ENCODE measurements at places on chromosomes 7 and 10.

GRCh38 chr10:17344206-17344605 lies 110.2 kb downstream of the ST8SIA6 start:
- DNase-seq: no peak

GRCh38 chr10:114172776-114173602 lies 1.0 kb downstream of the CCDC186 start:
- no peak for DNase-seq

- DNase-seq: no peak
Observed at GRCh38 chr10:104323085-104323484, 15.2 kb downstream of the ITPRIP start.

- no peak for DNase-seq
Observed at GRCh38 chr7:110854651-110855050, 236.3 kb upstream of the LRRN3 start.

- no peak for DNase-seq
Observed at GRCh38 chr10:124062390-124062789, 31.0 kb downstream of the CHST15 start.

DNA sequence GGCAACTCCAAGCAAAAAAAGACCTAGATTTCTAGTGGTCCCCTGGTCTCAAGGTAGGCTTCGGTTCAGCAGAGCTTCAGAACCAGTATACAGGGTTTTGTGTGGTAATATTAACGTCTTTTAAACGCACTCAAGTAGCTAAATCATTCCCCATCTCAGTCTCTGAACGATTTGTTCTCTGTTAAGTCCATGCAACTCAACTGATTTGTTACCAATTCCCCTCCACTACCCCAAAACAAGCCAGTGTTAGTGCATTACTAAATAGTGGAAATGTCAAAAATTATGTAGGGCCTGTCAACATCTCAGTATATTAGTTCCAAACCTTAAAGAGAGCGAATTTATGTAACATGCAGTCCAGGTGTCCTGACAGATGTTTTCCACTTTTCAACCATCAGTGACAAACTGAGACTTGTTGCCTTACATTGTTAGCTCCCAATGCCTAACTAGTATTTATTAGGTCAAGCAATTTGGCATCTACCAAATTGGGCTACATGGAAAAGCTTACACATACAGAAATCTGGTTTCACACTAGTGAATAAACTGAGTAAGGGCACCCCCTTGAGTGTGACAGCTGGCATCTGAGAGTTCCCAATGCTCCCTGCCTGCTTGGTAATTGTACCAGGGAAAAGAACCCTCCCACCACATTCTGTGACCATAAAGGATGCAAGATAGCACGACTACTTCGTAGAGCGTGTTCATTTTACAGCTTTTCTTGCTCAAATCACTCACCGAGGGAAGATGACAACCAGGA lies 12.2 kb downstream of the HNRNPA2B1 start:
- no peak for DNase-seq

DNA sequence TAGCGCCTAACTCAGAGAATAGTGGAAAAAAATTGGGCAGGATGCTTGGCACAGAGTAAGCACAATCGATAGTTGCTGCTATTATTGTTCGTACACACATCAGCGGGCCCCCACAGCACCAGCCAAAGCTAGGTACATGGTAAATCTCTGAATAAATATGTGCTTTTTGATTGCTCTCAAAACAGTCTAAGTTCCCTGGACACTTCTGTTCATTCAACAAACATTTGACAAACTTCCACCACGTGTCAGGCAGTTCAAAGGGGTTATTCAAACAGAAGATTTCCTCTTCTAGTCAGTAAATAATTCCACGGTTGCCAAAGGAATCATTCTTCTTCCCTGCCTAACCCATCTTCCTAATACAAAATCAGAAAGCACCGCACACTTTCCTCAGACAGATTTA lies 150.8 kb downstream of the DGKI start:
- no peak for DNase-seq

- DNase-seq: no peak
Observed at GRCh38 chr7:43569424-43569823, 13.5 kb upstream of the STK17A start.

- no peak for DNase-seq
Observed at GRCh38 chr10:132345345-132345744, 13.4 kb downstream of the LRRC27 start.

All from activated T-cell treated with anti-CD3 and anti-CD28 coated beads for 4 hours (primary cell).